ENCODE measurements at places on chromosomes 1 and 21. TPM values are rescaled to one million over a fixed set of nuclear protein-coding genes. Genes with fewer than 3 reads are reported as not detected.

LRRC71 gene
- not detected for polyA plus RNA-seq

CHODL gene
- 1.4 TPM for polyA plus RNA-seq

NTRK1 gene
- polyA plus RNA-seq = 1.0 TPM

CLDN8 gene
- polyA plus RNA-seq = 0.04 TPM

VTCN1 gene
- polyA plus RNA-seq = 0.70 TPM
